Activated T-cell treated with anti-CD3 and anti-CD28 coated beads for 4 hours (primary cell): ENCODE measurements at places on chromosomes 13 and 19.

DNA sequence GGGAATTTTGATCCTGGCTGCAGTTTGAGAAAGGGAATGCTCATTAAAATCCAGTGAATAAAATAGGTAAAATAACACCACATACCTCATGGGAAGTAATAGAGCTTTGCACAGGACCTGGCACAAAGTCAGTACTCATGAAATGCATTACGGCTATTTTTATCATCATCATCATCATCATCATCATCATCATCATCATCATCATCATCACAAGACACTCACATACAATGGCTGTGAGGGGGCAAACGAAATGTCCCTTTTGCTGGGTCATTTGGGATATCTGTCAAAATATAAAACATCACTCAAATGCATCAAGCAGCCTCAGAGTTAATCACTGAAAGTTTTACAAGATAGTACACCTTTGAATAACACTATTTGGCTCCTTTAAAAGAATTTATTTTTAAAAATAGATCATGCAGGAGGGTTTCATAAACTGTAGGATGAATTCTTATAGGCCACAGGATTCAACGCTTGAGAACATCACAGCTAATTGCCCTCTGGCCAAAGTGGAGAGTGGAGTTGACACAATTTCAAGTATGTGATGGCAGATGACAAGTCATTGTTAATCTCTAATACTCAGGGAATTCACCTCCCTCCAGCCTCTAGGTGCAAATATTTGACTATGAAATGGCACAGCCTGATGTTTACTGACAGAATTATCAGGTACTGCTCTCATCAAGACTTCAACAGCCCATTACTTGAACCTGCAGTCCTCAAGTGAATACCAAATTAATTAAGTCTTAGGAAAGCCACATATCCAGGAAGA lies 14.2 kb upstream of the ZNF599 start:
- DNase-seq: no peak

DNA sequence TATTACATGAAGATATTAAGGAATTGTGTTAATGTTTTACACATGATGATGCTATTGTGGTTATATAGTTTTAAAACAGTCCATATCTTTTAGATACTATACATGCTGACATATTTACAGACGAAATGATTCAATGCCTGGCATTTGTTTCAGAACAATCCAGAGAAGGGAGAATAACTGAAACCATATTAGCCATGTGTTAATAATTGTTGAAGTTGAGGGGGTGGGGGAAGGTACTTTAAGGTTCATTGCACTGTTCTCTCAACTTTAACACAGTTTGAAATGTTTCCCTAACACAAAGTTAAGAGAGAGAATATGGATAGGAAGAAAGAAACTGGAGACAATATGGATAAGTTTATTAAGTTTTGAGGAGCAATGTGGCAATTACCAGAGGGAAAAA lies 5.8 kb downstream of the CRYL1 start:
- no peak for DNase-seq

GRCh38 chr13:57629821-57630235 lies 1.7 kb upstream of the PCDH17 start:
- DNase-seq: no peak

DNA sequence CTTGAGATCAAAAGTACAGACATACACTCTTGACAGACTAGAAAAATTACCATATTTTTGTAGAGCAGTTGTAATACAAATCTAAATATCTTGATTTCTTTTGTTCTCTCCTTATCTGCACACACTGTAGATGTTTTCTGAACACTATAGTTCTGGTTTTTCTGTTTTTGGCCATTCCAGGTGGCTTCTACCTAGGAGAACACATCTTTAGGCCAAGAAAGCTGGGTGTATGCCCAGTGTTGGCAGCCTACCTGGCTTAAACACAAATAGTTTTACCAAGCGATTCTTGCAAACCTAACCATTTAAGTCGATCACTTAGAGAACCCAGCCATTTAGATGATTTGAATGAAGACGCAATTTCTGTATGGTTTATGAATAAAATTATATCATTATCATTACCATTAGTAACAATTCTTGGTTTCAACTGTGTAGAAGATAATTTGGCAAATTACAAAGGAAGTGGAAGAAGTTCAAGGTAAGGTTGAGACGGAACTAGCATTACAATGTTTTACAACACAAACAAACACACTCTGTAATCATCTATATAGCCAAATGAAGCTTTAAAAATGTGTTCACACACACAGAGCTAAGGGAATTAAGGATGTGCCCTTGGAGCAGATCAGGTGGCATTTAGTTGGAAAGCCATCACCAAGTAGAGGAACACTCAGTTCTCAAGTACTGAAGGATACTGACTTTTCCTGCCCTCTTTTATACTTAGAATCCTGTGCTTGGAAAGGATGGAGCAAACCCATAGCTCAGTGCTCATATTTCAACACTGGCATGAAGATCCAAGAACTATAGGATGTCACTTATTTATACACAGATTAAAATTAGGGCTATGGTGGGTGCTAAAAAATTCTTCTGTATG lies 36.2 kb downstream of the ERCC5 start:
- DNase-seq: no peak

DNA sequence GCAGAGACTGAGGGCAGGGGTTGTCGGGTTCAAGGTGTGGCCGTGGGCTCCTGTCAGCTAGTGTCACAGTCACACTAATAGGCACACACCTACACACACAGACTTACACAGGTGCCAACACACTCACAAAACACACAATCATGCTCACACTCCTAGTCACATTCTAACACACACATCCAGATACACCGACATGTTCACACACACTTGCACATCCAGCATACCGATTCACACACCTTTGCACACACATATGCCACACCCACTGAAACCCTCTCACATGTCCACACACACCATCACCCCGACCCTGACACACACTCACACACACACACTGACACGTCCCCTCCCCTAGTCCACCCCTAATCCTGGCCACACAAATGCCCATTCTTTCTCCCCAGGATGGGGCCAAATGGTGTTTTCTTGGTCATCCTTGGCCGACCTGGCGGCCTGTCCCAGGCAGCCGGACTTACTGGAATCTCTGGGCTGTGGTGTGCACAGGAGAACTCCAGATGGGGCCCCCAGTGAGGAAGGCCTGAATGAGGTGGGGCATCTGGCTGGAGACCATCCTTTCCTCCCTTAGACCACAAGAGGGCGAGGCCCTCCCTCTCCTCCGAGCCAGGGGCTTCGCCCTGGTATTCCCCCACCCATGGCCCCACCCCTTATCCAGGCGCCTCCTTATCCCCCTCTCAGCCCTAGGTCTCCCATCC lies 19.1 kb upstream of the PNMA8B start:
- DNase-seq: no peak

- DNase-seq: no peak
Observed at GRCh38 chr13:71672512-71672911, 194.5 kb downstream of the DACH1 start.

GRCh38 chr13:46387064-46387851 lies at the start of gene RUBCNL:
Gene RUBCNL (minus strand): TSS chr13:46387252. CDS start chr13:46372475, 14,777 bp downstream.
- no peak for DNase-seq

DNA sequence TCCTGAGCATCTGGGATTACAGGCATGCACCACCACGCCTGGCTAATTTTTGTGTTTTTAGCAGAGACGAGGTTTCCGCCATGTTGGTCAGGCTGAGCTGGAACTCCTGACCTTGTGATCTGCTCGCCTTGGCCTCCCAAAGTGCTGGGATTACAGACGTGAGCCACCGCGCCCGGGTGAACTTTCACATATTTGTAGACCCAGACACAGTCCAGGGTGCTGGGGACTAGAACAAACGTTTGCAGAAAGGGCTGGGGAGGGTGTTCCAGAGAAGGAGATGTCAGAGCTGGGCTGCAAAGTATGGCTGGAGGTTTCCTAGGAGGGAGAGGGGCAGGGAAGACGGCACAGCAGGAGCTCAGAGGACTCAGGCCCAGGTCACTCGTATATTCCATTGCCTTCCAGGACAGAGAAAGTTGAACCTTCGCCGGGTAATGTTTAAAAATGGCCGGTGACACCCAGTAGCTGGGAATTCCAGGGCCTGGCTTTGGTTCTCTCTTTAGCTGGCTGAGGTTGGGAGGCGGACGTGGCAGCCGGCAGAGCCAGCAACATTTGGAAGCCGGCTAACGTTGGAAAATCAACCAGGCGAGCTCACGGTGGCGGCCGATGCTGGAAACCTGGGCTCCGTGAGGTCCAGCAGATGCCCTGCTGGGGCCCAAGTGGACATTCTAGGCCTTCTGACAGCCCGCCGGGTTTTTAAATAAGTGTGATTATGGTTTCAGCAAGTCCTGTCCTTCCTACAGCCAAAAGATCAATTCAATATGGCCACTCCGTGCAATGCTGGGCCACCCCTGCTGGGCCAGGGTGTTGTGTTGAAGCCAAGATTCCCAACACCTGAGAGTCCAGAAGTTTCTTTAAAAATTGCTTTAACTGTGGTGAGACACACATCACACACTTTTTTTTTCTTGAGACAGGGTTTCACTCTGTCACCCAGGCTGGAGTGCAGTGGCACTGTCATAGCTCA lies 41.5 kb downstream of the NFIC start:
- no peak for DNase-seq

- peak; percentile 81 for DNase-seq
Observed at GRCh38 chr19:18932216-18932841, 8.7 kb downstream of the HOMER3 start.

GRCh38 chr13:45584816-45585215 lies 30.7 kb downstream of the ERICH6B start:
- no peak for DNase-seq

GRCh38 chr13:113114511-113115362 lies 7.9 kb upstream of the F10 start:
- no peak for DNase-seq

GRCh38 chr13:59607780-59608233 lies 555.9 kb downstream of the DIAPH3 start:
- no peak for DNase-seq

GRCh38 chr19:40225440-40226305 lies 816 bp downstream of the CCNP start:
- no peak for DNase-seq

- no peak for DNase-seq
Observed at GRCh38 chr13:68748038-68748437, 1359.6 kb upstream of the ATXN8OS start.

DNA sequence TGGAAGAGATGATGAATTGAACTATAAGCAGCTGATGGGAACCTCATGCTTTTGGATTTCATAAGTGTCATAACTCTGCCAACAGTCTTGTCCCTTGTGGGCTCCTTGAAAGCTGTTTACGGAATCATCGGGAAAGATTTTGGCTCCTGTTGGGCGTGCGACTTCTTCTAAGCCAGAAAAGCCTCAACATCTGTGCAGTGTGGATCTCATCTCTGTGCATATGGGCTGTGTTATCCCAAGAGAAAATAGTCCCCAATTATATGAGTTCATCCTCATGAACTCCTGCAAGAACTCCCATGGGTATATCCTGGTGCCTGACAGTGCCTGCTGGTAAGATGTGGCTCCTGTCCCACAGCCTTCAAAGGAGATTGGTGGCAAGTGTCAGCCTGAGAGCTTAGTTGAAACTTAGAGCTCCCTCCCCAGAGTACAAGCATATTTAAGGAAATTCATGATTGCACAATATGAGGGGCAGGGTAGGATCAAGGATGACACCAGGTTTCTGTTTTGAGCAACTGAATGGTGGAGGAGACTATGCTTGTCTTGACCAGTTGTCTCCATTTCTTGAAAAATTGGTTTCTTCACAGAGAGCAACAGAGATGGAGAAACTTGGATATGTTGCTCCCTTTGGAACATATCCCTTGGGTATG lies 243.5 kb downstream of the ITGBL1 start:
- no peak for DNase-seq

DNA sequence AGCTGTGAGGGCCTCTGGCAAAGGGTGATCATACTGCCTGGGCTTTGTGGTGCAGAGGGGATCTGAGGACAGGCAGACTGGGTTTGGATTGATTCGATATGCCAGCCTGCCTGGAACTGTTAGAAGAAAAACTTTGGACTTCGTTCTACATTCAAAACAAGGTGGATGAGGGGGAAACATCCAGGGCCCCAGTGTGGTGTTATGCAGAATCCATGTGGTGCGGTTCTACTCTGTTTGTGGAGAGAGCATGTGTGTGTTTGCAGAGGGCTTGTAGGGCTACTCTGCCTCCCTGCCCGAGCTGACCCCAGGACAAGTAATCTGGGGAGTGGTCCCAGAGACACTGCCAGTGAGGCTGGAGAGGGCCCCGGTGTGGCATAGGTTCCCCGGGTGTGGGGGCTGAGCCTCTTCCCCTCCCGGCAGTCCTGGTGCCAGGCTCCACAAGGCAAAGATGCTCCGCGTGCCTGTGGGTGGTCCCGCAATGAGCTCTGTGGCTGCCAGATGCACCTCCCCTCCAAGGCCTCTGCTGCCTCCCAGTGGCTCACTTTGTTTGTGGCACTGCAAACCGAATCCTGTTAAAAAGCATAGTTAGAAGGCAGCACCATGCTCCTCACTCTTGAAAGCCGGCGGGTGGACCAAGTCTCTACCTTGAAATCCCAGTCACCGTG lies 22.3 kb upstream of the TFDP1 start:
- peak; percentile 17 for DNase-seq

GRCh38 chr13:112362021-112362420 lies 14.1 kb upstream of the SPACA7 start:
- no peak for DNase-seq

GRCh38 chr13:32895296-32895695 lies 120.9 kb upstream of the KL start:
- no peak for DNase-seq

- no peak for DNase-seq
Observed at GRCh38 chr19:2239771-2240770, 3.4 kb downstream of the SF3A2 start.

- no peak for DNase-seq
Observed at GRCh38 chr13:76043874-76044273, 407.7 kb downstream of the LMO7 start.

DNA sequence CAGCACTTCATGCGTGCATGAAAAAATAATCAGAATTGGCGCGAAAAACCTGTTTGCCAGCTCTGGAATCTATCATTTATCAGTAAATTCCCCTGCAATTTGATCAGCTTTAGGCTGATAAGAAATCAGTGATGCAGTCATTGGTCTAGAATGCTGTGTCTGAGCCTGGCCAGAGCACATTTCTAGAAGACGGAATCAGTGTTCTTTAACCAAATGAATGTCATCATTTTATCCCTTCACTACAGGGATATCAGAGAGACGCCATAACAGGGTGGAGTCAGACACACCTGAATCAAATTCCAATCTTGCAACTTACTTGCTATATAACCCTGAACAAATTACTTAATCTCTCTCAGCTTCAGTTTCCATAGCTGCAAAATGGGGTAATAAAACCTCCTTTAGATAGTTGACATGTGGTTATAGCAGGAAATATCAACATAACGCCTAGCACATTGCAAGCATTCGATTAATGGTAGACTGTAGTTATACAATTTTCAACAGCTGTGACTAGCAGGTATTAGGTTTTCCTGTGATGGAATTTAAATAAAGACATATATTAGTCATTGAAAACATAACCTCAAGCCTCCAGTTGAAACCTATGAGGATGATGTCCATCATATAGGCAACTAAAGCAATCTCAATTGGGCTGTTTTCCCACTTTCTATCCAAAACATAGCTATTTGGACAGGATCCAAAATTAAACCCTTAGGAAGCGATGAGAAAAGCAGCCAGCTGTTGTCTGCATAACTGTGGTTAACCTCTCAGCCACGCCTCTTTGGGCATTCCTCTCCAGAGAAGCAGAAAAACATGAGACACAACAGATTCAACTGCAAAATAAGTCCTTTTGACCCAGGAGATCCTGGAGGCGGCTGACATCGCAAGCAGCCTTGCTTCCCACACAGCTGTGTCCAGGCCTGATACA lies 51.6 kb upstream of the UBL3 start:
- DNase-seq: peak; percentile 9
